ENCODE measurements at places on chromosomes 7 and 10.

DNA sequence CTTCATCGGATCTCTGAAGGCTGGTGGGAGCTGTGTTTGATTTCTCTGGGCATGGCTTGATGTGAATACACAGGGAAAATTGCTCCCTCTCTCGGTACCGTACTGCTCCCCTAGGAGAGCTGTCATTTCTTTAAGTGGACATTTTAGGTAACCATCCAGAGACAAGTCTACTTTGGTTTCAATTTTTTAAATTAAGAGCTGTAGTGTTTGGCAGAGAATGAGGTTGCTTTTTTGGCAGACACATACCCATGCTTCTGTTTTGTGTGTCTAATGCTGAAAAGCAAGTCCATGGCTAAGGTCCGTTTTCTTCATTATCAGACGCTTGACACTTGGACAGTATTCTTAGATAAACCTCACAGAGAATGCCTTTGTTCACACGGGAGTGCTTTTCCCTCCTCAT, 61.3 kb upstream of the TRIL start:
- DNase-seq = peak; percentile 55

- DNase-seq = no peak
These were observed at the start of gene PAOX for GRCh38 chr10:133379152-133379800. Gene PAOX (plus strand): TSS chr10:133379262. CDS start chr10:133379317, 55 bp downstream.

DNA sequence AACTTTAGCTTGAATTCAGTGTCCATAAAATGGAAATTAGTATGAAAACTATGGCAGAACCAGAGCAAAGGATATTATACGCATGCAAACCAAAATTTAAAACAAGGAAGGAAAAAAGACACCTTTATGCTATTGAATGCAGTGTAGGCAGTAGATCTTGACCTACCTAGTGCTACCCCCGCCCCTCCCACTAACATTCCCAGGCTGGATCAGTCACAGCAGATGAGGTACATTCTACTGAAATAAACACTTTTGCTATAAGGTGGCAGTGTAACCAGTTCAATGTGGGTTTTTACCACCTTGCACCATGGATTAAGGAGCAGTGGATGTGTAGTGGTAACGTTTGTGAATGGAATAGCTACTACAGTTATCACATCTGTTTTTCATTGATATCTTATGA, 27.9 kb downstream of the SRI start:
- no peak for DNase-seq

GRCh38 chr10:111525696-111526095, 448.9 kb downstream of the ADRA2A start:
- DNase-seq = no peak

DNA sequence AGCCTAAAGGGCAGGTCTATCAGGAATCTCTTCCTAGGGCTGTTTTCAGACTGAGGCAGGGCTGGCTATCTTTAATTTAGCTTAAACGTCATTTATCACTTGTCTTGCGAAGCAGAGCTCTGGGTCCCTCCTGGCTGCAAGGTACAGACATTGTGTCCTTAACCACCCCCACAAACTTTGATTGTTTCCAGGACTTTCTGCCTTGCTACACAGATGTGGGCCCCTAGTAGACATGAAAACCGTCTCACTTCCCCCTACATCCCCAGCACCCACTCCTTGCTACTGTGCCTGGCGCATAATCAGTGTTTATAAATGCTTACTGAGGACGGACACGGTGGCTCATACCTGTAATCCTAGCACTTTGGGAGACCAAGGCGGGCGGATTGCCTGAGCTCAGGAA, 54.5 kb downstream of the PIP4K2A start:
- DNase-seq = no peak

DNA sequence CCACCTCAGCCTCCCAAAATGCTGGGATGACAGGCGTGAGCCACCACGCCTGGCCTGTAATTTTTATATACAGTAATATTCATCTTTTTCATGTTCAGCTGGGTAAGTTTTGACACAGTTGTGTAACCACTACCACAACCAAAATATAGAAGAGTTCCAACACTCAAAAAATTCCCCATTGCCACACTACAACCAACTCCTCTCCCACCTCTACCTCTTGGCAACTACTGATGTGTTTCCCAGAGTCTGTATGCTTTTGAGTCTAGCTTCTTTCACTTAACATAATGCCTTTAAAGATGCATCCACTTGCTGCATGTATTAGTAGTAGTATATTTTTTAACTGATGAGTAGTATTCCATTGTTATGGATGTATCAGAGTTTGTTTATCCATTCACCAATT, 90.7 kb downstream of the SRPK2 start:
- DNase-seq = no peak

GRCh38 chr7:91353848-91354247, 89.6 kb downstream of the FZD1 start:
- DNase-seq = no peak

DNA sequence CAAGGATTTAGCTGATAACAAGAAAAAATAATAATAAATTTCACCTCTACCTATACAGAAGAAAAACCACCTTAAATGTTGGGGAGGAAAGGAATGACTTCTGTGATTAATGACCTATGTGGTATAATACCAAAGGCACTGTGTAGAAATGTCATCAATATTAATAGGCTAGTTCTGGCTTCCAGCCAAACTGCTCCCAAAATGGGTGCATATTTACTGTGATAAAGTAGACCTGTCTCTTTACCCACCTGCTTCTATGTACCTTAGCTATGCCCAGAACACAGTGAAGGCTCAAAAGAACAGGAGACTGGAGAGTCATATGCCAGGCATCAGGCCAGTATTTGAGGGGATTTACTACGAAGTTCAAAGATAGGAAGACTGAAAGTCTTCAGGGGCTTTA, 76.0 kb downstream of the ATE1 start:
- DNase-seq = no peak

- no peak for DNase-seq
These were observed 27.4 kb upstream of the GOLGA7B start for GRCh38 chr10:97822261-97822687.

- peak; percentile 9 for DNase-seq
These were observed 106.5 kb downstream of the HTR7 start for GRCh38 chr10:90751107-90751997.

DNA sequence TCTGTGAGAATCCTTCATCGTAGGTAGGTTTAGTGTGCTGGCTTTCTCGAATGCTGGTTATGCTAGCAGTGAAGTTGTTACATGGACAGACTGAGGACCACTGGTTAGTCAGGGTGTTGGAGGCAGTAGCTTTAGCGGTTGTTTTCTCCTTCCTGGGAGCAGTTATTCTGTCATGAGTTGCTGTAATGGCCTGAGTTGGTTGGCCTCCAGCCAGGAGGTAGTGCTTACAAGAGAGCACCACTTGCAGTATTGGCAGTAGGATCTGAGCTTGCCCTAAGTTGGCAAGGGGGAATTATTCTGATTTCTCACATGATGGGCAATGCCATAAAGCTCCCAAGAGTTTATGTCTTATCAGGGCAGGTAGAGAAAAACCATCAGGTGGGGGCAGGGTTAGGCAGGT, 58.0 kb downstream of the IPMK start:
- DNase-seq = no peak

DNA sequence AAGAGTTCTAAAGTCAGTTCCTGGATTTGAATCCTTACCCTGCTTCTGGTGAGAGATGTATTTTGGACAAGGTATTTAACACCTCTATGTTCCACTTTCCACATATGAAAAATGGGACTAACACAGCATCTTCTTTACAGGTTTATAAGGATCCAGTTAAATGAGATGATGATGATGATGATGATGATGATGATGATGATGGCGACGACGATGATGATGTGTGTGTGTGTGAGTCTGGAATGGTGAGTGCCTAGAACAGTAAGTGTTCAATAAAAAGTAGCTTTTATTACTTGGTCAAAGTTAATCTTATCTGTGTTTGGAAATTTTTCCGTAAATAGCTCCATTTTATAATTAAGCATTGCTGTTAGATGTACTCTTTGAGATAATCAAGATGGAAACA, 248.3 kb upstream of the SLC26A5 start:
- no peak for DNase-seq

GRCh38 chr10:119541046-119541445, 1.5 kb downstream of the RGS10 start:
- DNase-seq = no peak

- no peak for DNase-seq
These were observed 246.9 kb upstream of the NEBL start for GRCh38 chr10:21144047-21144446.

All from NCI-H1092 (cell line).